ENCODE measurements at places on chromosomes 16 and 17. TPM values are rescaled to one million over a fixed set of nuclear protein-coding genes. Genes with fewer than 3 reads are reported as not detected.
A peak's percentile ranks its signal among the peaks of the same experiment; 100 is the strongest.

DNA sequence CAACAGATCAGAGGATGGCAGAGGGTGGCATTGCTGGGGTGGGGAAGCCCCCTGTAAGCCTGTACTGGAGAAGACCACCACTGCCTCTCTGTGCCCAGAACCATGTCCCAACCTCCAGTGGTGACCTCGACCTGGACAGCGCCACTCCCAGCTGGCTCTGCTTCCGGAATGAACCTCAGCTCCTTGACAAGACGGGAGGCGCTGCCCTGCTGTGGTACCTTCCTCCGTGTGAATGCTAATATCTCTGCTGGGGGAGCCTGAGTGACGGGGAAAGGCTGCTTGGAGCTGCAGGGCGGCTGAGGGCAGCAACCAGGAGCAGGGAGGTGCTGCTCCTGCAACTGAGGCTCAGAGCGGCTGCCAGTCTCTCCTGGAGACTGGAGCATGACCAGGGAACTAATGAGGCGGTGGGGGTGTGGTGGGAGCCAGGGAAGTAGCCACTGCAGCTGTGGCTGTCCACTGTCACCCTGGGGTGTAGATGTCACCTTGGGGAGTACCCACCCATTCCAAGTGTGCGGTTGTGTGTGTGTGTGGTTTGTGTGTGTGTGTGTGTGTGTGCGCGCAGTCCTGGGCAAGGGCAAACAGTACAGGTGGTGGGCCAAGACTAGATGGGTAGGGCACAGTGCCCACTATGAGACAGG lies 6.2 kb downstream of the PRCD start:
- H3K4me3 ChIP-seq: no peak overlapping the region
- peak overlapping the region; percentile 34 for H3K27ac ChIP-seq
- no peaks in the 10 kb centered on the region for H3K27me3 ChIP-seq
- H3K4me1 ChIP-seq: peaks cover 16% of the 10 kb centered on the region
- no peaks in the 10 kb centered on the region for H3K36me3 ChIP-seq

GRCh38 chr17:41394254-41394996 lies 3.0 kb downstream of the KRT31 start:
- no peak overlapping the region for H3K27ac ChIP-seq
- H3K36me3 ChIP-seq: no peaks in the 10 kb centered on the region
- peaks cover 17% of the 10 kb centered on the region for H3K4me1 ChIP-seq
- DNase-seq: no peak

DNA sequence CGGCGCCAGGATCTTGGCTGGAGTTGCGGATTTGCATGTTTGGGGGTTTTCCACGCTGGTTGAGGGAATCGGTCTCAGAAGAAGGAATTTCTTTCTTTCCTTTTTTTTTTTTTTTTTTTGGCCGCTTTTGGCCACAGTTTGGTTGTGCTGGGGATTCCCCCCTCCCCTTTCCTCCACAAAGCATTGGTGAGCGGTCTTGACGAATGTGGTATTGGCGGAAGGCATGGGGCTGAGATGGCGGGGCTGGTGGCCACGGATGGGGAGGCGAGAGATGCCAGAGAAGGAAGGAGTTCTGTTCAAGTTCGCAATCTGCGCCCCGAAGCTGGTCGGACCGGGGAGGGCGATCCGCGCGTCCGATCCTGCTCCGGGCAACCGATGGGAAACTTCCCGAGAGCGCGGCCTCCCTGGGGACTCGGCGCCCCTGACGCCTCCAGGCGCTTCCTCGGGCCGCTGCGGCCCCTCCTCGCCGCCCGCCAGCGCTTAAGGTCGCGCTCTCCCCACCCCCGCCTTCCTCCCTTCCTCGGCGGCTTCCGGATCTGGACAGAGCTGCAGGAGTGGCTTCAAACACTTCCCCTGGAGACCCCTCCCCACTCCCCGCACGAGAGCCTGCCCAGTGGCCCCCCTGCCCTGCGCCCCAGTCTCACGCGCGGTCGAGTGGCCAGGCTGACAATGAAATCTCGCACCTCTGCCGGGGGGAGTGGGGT lies 43.2 kb downstream of the RAI1 start:
- peaks cover 18% of the 10 kb centered on the region for H3K4me1 ChIP-seq
- no peaks in the 10 kb centered on the region for H3K27me3 ChIP-seq
- peak; percentile 51 for DNase-seq
- H3K4me3 ChIP-seq: peak overlapping the region; percentile 77
- H3K27ac ChIP-seq: 0 out of 2 replicates have a peak overlapping the region, but pooled peaks have one; percentile 5
- H3K36me3 ChIP-seq: no peaks in the 10 kb centered on the region

- H3K4me1 ChIP-seq: no peaks in the 10 kb centered on the region
- no peak overlapping the region for H3K27ac ChIP-seq
- DNase-seq: no peak
- H3K4me3 ChIP-seq: no peak overlapping the region
- H3K27me3 ChIP-seq: peaks cover 6% of the 10 kb centered on the region
- no peaks in the 10 kb centered on the region for H3K36me3 ChIP-seq
Observed at GRCh38 chr16:49928176-49929041, 72.5 kb upstream of the ZNF423 start.

GRCh38 chr17:8057691-8058114 lies 18.8 kb downstream of the ALOX15B start:
- peaks cover 43% of the 10 kb centered on the region for H3K27me3 ChIP-seq
- DNase-seq: peak; percentile 88
- H3K4me1 ChIP-seq: 0 out of 2 replicates have a peak, but pooled peaks cover 4% of the 10 kb centered on the region
- H3K4me3 ChIP-seq: no peak overlapping the region
- no peak overlapping the region for H3K27ac ChIP-seq

- no peaks in the 10 kb centered on the region for H3K4me1 ChIP-seq
- no peak overlapping the region for H3K27ac ChIP-seq
- DNase-seq: peak; percentile 16
- H3K4me3 ChIP-seq: no peak overlapping the region
- no peaks in the 10 kb centered on the region for H3K36me3 ChIP-seq
Observed at GRCh38 chr17:48295362-48296288, 134.4 kb downstream of the SKAP1 start.

PRSS21 gene
- not detected for total RNA-seq

SCGB1C2 gene
- not detected for total RNA-seq

KCNH6 gene
- total RNA-seq: not detected

DNAJC7 gene
- 61.6 TPM for total RNA-seq

TP53TG3B gene
- not detected for total RNA-seq

Data from GM23248 (cell line).